Activated CD4-positive, alpha-beta memory T cell treated with anti-CD3 and anti-CD28 coated beads for 36 hours (primary cell): ENCODE measurements at places on chromosomes 13 and 19. TPM values are rescaled to one million over a fixed set of nuclear protein-coding genes. Genes with fewer than 3 reads are reported as not detected.

ZNF296 gene
- 3.6 TPM for total RNA-seq

FBXO17 gene
- not detected for total RNA-seq

NFIX gene
- 1.6 TPM for total RNA-seq

ERICH6B gene
- not detected for total RNA-seq

SPACA4 gene
- not detected for total RNA-seq

B3GNT3 gene
- 0.34 TPM for total RNA-seq

SPRED3 gene
- total RNA-seq: 5.5 TPM

ADGRE3 gene
- total RNA-seq: not detected

SIGLEC6 gene
- not detected for total RNA-seq

TMPRSS9 gene
- not detected for total RNA-seq

ZFP30 gene
- total RNA-seq: 11.4 TPM

ATP4B gene
- not detected for total RNA-seq

CD79A gene
- 1.6 TPM for total RNA-seq

S1PR5 gene
- 0.12 TPM for total RNA-seq

CASP14 gene
- total RNA-seq: not detected

EDNRB gene
- total RNA-seq: not detected

CYP2B6 gene
- not detected for total RNA-seq

NDFIP2 gene
- 175 TPM for total RNA-seq

KLK8 gene
- total RNA-seq: not detected

ZNF730 gene
- 0.51 TPM for total RNA-seq

COX6B1 gene
- total RNA-seq: 444 TPM

KLF2 gene
- 1.7 TPM for total RNA-seq

GPC6 gene
- total RNA-seq: not detected

PROZ gene
- total RNA-seq: not detected

CD33 gene
- total RNA-seq: 0.65 TPM

ZNF442 gene
- total RNA-seq: 2.3 TPM

OR7A5 gene
- not detected for total RNA-seq

SOX21 gene
- not detected for total RNA-seq

RFPL4A gene
- total RNA-seq: not detected

TLE6 gene
- 2.5 TPM for total RNA-seq

TEX29 gene
- 0.43 TPM for total RNA-seq

FGF9 gene
- not detected for total RNA-seq

DOCK6 gene
- 5.8 TPM for total RNA-seq

FXYD1 gene
- 2.8 TPM for total RNA-seq

SAFB2 gene
- 63.5 TPM for total RNA-seq

LSM7 gene
- total RNA-seq: 137 TPM

SBK2 gene
- not detected for total RNA-seq

MBNL2 gene
- total RNA-seq: 23.4 TPM

ARHGEF18 gene
- total RNA-seq: 37.1 TPM

CNFN gene
- not detected for total RNA-seq

CEACAM16 gene
- not detected for total RNA-seq
